ENCODE measurements at places on chromosomes 5 and 9.

DNA sequence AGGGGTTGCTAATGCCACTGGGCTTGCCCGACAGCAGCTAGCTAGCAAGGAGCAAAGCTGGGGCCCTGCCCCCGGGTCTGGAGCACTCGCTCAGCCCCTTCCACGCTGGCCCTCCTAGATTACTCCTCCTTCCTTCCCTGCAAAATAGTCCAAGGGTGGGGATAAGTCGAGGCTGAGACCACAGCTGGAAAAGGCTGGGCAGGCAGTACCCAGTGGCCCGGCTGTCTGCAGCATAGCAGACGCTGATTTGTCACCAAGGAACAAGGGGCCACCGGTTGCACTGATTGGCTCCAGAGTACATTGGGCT, 73.9 kb downstream of the ADAMTS2 start:
- DNase-seq: no peak

- no peak for DNase-seq
These were observed 195.5 kb upstream of the CLINT1 start for GRCh38 chr5:158054223-158055110.

GRCh38 chr9:79362100-79363081, 209.4 kb upstream of the TLE4 start:
- DNase-seq: no peak

GRCh38 chr5:149264439-149265067, 7.1 kb upstream of the AFAP1L1 start:
- DNase-seq: no peak
